Fibroblast of the aortic adventitia (primary cell): ENCODE measurements at places on chromosomes 16 and 17. TPM values are rescaled to one million over a fixed set of nuclear protein-coding genes. Genes with fewer than 3 reads are reported as not detected.

- DNase-seq: peak; percentile 54
Measured at GRCh38 chr17:68539548-68540467, 27.6 kb downstream of the PRKAR1A start.

DNA sequence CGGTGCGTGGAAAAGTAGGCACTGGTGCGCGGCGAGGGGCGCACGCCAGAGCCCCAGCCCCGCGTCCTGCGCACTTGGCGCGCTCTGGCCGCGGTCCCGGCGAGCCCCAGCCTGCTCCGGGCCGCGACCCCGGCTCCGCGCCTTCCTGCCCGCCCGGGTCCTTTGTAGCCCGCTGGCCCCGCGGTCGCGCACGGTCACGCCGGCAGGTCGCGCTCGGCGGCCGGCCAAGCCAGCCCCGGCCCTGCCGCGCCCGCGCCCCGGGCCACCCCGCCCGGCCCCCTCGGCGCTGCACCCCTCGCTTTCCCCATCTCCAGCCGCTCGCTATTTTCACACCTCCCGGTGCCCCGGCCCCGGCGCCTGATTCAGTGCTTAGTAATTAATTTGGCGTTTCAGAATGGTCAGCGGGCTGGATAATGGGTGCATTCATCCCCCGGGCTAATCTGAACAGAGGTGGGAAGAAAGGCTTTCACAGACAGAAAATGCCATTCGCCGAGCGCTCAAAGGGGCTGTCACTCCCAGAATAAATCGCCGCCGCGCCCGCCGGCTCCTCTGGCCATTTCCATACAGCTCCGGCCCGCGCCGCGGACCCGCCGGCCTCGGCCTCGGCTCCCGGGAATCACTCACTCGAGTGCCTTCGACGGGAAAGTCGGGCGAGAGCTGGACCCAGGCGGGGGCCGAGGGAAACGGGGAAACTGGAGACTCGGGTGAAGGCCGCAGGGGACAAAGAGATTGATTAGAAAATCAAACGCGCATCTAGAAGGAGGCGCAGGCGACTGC lies 17.8 kb upstream of the NTN1 start:
- DNase-seq: no peak

The CEP112 gene
- total RNA-seq: 7.2 and 10.6 TPM in 2 replicates

DNA sequence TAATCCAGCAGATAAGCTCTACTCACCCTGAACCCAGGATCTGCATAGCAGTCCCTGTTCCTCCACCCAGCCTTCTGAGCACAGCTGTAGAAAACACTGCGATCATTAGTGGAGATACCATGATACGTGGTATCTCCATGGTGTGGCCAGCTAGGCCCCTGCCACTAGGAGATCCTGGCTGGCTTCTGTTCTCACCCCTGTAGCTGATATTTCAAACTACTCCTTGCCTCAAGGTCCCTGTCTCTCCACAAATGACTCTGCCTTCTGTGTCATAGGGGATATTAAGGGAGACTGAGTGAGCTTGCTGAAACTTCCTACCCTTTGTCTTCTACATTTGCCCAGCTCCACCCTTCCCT lies 44.3 kb downstream of the ERN1 start:
- no peak for DNase-seq

DNA sequence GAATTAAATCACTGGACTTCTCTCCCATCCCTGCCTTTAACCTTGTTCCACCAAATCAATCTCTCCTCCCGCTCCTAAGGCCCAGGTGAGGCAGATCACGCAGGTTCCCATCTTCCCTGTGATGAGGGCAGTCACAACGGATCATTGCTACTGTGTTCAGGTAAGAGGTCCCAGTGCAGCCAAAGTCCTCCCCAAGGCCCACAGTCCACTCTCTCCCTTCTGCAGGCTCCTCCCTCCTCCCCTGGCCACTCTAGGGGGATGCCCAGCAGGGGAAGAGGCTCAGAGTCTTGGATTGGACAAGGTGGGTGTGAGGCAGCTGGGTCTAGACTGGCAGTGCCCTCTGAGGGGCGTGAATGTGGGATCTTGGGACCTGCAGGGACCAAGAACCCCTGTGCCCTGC lies 2.6 kb upstream of the ADGRG3 start:
- no peak for DNase-seq

- DNase-seq: no peak
Measured at GRCh38 chr17:71966459-71967313, 154.1 kb upstream of the SOX9 start.

GRCh38 chr17:68511254-68511670 lies 968 bp upstream of the PRKAR1A start:
- DNase-seq: peak; percentile 29

DNA sequence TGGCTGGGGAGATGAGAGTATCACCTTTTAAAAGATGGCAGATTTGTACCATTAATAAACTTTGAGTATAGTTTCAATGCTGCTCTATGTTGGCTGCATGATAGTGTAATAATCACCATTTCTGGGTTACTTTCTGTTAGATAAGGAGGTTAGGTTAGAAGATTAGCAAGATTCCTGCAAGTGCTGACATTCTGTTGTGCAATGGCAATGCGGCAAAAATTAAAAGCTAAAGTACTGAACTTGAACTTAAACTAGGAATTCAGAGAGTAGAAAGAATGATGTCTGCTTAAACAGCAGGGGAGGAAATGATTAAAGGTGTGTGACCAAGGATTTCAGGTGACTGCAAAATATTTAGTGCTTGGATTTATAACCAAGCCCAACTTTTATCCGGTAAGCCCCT lies 399.8 kb upstream of the MON1B start:
- no peak for DNase-seq

DNA sequence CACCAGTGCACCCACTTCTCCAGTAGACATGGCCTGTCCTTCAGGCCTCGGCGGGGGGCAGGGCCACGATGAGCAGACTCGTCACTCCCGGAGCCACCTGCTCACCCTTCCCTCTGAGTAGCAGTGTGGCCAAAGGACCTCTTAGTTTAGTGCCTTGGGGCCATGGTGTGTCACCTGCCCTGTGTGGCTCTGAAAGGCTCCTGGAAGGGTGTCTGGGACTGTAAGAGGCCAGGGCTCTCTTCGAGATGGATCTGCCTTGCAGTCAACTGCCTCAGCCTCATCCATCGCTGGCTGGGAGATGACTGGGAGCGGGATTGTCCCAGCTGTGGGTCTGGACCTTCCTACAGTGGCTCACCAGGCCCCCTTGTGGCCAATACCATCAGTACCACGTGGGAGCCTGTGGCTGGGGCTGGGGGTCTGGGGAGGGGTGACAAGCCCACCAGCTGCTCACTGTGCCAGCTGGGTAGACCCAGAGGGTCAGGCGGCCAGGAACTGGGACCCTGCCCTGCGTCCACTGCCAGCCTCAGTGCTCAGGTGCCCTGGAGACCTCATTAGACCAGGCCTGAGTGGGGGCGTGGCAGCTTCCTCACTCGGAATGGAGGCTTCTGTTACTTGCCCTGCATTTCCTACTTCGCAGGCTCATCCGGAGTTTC lies 133.4 kb downstream of the OR1D5 start:
- DNase-seq: peak; percentile 11

- DNase-seq: no peak
Measured at GRCh38 chr16:55754056-55754455, 78.8 kb downstream of the CES1 start.

The TP53TG3F gene
- total RNA-seq: not detected in 2 replicates

The ST6GALNAC1 gene
- not detected in 2 replicates for total RNA-seq

- DNase-seq: peak; percentile 58
Measured at GRCh38 chr16:1770328-1771187, 785 bp downstream of the NME3 start.

DNA sequence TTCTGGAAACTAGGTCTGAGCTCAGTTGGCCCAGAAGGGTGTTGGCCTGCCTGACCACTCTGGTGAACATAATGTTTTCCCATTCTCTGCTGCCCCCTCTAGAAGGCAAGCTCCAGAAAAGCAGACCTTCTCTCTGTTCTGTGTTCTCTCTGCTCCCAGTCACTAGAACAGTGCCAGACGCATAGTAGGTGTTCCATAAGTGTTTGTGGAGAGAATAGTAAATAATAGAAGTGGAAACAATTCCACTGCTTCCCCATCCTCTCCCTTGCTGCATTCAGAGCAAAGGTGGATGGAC lies 32.2 kb upstream of the ETV4 start:
- DNase-seq: no peak

- no peak for DNase-seq
Measured at GRCh38 chr17:48427598-48427997, 2.4 kb downstream of the SKAP1 start.
